Tongue (tissue), 3 donors: ENCODE measurements at places on chromosomes 12 and 14.

- DNase-seq = peak; percentile 86
Measured at GRCh38 chr14:104383996-104384775, 195.4 kb upstream of the C14orf180 start.

DNA sequence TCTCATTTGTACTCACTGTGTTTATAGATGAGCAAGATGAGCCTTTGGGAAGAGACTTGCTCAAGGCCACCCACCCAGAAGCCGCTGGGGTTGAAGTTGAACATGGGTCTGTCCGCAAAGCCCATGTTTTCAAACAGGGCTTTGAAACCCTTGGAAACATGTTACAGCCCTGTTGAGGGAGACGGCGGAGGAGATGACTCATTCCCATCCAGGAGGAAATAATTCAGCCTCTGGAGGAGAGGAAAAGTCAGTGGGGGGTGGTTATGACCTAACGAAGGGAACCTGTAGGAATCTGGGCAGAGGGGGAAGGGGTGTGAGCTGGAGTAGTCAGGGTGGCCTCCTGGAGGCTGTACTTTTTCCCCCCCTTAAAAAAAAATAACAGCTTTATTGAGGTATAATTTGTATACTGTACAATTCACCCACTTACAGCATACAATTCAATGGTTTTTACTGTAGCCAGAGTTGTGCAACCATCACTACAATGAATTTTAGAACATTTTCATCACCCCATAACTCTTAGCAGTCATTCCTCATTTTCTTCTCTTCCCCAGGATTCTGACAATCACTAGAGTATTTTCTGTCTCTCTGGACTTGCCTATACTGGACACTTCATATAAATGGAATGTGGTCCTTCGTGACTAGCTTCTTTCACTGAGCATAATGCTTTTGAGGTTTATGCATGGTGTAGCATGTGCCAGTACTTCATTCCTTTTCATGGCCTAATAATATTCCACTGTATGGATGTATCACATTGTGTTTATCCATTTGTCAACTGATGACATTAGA lies 1.9 kb upstream of the RIN3 start:
- DNase-seq = no peak

DNA sequence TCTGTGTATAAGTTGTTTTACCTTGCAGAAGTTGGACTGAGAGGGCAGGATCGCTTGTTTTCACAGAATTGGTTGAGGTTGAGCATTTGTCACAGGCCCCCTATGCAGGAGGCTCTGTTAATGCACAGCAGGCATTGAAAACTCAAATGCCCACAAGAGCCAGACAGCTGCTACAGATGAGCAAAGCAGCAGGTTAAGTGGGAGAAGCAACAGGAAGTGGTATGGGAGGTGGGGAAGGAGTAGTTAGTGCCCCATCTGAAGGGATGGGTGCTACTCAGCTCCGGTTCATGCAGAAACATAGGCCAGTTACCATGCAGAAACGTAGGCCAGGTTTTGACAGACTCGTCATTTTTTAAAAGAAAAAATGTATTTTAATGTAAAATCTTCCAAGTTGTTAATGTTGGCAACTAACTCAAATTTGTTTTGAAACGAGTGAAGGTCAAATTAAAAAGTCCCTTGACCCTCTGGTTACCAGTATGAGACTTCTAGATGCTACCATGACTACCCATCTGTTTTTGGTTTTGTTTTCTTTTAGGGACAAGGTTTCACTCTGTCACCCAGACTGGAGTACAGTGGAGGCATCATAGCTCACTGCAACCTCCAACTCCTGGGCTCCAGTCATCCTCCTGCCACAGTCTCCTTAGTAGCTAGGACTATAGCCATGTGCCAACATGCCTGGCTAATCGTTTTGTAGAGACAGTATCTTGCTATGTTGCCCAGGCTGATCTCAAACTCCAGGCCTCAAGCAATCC lies 84.7 kb upstream of the FRMD6 start:
- no peak for DNase-seq

GRCh38 chr12:63846238-63846967 lies 1.9 kb downstream of the SRGAP1 start:
- DNase-seq = peak; percentile 32

DNA sequence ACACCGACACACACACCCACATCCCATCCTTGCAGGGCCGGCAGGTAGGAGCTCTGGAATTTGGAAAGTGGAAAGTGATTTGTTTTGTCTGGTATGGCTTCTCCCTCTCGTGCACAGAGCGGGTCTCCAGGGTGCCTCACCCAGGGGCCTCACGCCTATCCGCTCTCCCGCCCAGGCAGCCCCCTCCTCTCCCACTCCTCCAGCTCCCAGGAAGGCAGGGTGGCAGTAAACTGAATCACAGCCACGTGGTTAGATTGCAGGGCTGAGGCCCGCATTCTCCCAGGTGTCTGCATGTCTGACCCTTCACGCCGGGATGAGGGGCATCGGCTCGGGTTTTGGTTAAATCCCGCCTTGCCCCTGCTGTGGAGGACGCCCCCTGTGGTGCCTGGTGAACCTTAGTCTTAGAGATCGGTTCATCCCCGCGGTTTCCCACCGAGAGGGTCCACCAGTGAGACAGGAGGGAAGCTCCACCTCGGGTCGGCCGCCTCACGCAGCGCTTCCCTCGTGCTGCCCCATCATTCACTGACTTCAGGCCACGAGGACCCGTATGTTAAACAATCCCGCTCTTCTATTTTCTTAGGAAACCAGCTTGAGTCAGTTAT lies 64.4 kb downstream of the ADGRD1 start:
- no peak for DNase-seq

GRCh38 chr12:20474443-20474842 lies 106.1 kb downstream of the PDE3A start:
- DNase-seq = no peak

DNA sequence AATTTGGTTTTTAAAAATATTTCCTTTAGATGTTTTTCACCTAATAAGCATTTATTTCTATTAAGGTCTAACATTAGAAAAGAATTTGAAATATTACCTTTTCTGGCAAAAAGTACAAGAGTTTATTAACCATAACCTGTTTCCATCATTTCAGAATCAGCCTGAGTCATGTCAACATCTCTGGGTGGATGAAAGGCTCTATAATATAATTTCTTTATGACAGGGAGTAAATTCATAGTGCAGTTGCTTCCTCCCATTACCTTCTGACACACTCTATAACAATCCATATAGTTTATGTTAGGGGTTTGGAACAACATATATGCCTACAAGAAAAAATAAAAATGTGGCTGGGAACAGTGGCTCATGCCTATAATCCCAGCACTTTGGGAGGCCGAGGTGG lies 134.5 kb downstream of the SLC2A13 start:
- no peak for DNase-seq

DNA sequence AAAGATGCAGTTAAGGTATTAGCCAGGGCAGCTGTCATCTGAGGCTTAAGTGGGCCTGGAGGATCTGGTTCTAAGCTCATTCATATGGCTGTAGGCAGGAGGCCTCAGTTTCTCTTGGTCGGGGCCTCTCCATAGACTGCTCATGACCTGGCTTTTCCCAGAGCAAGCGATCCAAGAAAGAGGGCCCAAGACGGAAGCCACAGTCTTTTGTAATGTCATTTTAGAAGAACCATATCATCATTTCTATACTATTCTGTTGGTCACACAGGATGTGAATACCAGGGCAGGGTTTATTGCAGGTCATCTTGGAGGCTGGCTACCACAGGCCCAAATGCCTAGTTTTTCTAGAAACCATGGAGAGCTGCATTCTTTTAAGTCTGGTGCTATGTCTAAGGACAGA lies 47.7 kb downstream of the GNG2 start:
- DNase-seq = no peak

DNA sequence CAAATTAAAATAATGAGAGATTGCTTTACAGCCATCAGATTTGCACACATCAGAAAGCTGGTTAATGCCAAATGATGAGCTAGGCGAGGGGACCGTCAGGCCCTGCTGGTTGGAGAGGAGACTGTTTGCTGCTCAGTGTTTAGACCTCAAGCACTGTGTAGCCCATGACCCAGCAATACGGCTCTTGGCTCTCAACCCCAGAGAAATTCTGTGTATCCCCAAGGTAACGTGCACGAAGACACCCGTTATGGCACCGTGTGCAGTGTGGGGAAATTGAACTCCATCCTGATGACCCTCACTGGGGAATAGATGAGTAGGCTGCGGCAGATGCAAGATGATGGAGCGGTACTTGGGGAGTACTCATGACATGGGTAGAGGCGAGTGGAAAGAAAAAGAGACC lies 55.7 kb downstream of the EID3 start:
- DNase-seq = no peak

GRCh38 chr14:19754172-19754571 lies 10.8 kb downstream of the OR4Q3 start:
- DNase-seq = no peak

DNA sequence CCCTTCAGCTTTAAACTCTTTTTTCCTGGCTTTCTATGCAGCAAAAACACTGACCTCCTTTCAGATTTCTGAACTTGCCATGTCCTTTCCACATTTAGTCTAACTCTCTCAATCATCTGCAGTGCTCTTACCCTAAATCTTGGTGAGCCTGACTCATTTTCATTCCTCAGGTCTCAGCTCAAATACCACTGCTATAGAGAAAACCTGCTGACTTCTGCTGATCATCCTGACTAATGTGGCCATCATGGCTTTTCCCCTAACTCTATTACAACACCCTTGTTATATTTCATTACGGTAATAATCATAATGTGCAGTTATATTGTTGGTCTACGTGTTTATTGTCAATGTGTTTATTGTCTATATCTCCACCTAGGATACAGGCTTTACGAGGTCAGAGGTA lies 207.3 kb upstream of the OR4E1 start:
- no peak for DNase-seq

DNA sequence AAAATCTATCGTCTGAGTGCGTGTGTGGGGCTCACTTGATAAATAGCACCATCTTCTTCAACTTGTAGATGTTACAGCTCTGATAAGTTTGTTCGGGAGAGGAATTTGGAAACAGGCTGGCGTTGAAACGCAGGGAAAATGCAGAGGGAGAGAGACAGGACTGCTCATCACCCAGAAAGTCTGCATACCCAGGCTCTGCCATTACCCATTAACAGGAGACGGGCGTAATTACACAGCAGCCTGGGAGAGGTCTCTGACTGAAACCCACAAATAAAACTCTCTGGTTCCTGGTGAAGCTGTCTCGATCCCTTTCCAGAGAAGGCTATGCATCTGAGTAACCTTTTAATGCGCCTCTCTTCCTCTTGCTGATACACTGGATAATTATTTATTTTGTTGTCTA lies 547.3 kb downstream of the BCL11B start:
- DNase-seq = no peak

DNA sequence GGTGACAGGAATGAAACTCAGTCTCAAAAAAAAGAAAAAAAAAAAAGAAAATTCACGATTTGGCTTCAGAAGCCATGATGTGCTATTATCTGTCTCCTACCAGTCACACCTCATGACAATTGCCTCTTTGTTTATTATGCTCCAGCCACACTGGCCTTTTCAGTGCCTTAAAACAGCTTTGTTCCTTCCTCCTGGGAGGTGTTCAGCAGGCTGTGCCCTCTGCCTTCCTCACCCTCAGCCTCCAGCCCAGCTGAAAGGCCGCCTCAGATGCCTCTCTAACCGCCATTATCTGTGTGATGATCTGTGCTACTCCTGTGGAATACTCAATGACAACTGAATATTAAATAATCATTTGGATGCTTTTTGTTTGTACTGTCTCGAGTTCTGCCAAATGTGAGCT lies 8.6 kb upstream of the ARPC3 start:
- no peak for DNase-seq
